Aorta (tissue), 5 donors: ENCODE measurements at places on chromosomes 7 and 10.

DNA sequence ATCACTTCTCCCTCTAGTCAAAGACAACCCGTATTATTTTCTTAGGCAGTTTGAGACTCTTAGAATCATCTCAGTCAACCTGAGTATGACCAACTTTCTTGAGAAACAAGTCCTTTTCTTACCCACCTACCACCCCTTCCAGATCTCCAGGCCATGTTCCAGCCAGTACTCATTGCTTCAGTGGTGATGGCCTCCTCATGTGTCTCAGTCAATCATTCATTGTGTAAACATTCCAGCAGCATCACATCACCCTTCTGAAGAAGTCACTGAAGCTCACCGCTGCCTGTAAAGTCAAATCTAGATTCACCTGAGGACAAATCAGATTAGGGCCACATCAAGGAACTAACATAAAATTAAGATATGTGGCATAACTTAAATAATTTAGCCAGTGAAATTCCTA is 467.2 kb upstream of the NRP1 start:
- DNase-seq: no peak

DNA sequence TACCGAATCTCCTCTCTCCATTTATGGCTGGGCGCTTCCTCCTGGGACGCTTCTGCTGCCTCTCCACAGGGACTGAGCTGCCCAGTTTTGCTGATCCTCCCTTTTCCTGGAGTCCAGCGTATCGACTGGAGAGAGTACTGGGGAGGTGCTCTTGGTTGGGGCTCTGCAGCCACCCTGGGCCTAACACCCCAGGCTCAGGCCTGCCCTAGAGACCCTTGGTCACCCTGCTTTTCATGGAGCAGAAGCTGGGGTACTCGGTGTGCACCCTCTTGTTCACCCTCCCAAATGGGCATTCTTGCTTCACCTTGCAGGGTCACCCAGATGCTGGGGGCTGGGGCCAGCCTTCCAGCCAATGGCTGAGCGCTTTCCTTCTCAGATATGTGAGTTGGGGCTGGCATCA is 88.8 kb upstream of the RET start:
- DNase-seq: no peak

DNA sequence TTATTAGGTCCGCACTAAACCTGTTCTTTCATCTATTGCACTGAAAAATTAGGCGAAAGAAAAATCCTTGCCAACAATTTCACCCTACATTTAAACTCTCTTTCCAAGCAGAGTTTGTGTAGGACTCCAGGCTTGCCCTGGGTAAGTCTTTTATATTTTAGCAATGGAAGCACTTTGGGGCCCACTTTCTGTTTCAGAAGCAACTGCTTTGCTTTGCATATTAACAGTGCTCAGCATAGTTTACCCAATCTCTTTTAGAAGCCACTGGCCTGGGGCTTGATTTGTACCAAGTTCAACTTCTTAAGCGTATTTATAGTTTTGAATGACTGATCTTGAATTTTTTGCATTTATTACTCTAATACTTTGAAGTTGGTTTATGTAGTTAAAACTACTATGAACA is 78.8 kb upstream of the MDFIC start:
- DNase-seq: no peak

DNA sequence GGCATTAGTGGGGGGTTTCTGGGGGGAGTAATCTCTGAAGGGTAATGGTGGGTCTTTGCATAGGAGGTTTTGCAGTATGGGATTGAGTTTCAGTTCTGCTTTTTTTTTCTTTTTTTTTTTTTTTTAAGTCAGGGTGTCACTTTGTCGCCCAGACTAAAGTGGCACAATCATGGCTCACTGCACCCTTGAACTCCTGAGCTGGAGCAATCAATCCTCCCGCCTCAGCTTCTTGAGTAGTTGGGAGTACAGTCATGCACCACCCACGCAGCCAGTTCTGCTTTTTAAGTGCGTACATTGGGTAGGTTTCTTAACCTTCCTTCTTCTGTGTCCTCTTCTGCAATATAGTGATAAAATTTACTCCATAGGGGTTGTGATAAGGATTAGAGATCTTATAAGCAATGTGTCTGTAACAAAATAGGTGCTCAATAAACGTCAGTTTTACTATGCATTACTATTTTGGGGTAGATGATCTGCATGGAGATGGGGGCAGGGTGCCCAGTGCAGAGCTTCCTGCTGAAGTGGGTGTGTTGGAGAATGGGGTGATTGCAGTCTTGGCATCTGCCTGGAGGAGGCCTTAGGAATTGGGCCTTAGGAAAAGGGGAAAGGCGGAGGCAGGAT is 9.6 kb downstream of the KAZALD1 start:
- DNase-seq: peak; percentile 79

DNA sequence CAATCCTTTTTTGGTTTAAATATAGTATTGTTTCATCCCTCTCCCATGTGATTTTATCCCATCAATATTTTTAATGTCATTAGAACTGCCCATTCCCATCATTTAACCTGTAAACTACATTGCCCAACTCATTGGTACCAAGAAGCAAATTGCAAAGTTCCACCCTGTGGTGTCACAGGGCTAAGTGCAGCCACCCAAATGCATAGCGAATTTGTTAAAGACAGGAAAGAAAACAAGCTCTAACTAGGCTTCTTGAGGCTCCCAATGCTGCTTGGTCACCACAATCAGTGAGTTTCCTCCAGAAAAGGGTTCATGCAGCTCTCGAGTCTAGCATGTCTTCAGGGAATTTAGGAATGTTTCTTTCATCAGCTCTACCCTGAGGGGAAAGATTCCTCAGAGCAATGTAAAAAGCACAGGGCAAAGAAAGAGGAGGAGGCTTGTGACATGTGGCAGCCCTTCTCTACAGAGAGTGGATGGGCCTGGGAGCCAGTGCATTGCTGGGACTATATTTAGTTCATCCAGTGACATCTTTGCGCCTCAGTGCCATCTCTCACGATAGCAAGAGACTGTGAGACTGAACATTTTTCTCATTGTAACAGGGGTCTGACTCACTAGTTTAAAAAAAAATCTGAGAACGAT is 58.1 kb downstream of the CAV1 start:
- no peak for DNase-seq

GRCh38 chr10:125155101-125155500 is 5.3 kb downstream of the CTBP2 start:
- DNase-seq: no peak

GRCh38 chr10:75404815-75405597 is 3.4 kb upstream of the ZNF503 start:
- DNase-seq: no peak

DNA sequence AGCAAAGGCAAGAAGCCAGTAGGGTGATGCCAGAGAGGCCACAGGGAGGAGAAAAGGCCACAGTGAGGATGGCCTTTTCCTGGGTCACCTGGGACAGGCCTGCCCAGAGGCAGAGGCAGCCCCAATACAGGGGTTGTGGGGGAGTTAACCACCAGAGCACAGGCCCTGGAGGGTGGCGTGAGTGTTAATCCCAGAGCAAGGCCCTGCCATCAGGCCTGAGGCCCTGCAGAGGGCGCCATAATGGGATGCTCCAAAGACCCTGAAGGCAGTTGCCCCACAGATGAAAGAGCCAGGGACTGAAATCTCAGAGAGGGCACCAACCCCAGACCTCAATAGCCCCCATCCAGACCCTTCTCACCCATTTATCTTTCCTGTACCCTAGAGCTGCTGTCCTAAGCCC is 23.9 kb downstream of the SLC13A4 start:
- DNase-seq: no peak

DNA sequence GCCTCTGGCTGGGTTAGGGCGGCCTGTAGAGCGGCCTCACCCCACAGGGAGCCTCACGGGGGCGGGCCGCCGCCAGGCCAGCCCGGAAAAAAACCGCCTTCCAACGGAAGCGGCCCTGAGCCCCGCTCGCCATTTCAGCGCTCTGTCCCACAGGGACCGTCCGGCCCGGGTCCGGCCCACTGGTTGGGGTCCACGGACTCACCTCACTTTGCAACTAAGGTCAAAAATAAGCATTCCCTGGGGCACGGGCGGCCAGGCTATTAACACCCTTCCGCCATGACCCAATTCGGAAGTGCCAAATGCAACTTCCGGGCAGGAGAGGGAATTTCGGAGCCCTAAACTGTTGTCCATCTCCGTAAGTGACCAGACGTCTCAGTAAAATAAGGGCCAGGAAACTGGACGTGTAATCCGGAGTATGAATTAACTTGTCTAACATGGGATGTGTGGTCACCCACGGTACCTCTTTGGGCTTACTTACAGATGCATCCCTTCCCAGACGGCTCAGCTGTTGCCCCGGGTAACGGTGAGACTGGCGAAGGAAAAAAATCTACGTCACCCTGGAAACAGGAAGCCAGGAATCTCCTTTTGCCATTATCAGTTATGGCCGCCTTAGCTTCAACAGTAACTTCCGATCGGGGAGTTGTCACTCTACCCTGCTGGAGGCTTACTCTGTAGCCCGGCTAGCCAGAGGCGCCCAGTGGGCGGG is at the start of gene BBIP1:
BBIP1 (minus strand) TSS at position 538 of the 706 bp plus-strand sequence. CDS start 1,023 bp downstream, outside the sequence.
- DNase-seq: no peak

DNA sequence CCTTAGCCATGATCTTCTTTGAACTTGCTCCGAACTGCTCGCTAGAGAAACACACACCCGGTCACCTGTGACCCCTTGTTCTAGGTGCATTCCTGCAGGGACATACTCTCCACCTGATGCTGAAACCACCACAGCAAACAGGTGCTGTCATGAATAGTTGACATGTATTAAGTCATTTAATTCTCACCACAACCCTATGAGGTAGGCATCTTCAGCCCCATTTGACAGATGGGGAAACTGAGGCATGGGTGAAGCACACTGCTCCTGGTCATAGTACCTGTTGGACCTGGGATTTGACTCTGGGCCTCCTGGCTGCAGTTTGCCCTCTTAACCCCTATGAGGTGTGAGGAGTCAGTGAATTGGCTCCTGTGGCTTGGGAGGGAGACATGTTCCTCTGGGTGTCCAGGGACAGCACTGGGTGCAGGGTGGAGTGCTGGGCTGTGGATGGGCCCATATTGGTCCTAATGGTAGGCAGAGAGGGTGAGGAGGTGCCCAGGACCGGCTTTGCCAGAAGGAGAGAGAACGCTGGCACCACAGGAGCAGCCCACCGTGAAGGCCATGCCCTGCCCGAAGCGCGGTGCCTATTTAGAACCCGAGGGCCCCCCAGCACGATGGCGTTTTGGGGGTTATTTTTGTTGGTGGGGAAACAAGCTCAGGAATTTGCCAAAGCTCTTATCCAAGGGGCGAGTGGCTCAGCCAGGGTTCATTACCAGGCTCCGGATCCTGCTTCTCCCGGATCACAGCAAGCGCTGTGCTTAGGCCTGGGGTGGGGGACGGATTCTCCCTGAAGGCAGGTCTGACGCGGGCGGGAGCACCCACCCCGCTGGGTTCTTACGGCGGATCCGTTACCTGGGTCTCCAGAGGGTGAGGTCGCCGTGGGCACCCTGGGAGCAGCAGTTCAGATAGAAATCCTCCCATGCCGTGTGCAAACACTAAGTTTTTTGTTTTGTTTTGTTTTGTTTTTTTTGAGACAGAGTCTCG is 52.3 kb downstream of the GLRX3 start:
- no peak for DNase-seq

DNA sequence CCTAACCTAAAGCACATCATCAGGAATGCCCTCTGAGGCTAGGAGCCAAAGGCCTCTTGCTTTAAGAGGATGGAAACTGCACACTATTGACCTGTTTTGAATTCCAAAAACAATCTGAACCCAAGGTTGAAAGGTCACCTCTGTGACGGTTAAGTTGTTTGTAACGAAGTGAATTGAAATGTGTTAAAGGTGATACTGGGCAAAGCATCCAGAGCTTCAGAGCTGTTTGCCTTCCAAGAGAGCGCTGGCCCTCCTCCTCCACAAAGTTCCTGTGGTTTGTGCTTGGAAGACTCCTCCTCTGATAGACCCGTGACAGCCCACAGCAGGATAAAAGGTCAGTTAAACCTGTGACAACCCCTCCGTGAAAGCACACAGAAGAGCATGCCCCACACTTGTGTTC is 133.7 kb upstream of the CTTNBP2 start:
- DNase-seq: no peak

- peak; percentile 86 for DNase-seq
Measured at GRCh38 chr7:47266131-47266706, 315.7 kb downstream of the TNS3 start.

DNA sequence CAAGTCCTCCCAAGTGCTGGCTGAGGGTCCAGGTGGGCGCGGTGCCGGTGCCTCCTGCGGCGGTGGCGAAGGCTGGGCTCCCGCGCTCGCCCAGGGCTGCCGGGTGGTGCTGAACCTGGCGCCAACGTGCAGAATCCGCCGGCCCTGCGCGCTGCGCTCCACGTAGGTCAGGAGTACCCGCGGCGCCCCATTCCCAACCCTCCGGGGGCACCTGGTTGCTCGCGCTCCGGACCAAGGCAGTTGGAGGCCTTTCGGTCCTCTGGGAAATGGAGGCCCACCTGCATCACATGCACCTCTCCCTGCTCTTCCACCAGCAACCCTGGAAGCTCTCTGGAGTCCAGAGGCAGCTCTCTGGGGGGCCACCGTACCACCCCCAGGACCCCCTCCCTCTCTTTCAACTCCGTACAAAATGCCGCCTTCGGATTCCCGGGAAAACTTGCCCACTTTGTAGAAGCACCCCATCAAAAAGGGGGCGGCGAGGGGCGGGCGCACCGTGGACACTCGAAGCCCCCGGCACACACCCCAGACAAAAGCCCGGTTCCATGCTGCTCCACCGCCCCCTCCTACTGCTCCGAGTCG is 745 bp downstream of the SLC16A9 start:
- DNase-seq: peak; percentile 42

DNA sequence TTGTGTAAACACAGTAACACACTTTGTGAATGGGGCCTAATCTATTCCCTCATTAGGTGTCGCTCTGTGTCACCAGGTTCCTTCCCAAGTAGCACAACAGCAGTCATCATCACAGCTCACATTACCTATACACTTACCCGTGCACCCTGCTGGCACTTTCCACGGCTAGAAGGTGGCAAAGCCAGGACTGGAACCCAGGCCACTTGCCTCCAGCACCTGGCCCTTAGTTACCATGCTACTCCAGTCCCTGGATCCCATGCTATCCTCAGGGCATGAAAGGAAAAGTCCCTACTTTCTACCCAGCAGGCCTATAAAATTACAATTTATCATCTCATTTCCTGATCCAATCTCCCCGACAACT is 18.4 kb downstream of the SMURF1 start:
- DNase-seq: no peak

DNA sequence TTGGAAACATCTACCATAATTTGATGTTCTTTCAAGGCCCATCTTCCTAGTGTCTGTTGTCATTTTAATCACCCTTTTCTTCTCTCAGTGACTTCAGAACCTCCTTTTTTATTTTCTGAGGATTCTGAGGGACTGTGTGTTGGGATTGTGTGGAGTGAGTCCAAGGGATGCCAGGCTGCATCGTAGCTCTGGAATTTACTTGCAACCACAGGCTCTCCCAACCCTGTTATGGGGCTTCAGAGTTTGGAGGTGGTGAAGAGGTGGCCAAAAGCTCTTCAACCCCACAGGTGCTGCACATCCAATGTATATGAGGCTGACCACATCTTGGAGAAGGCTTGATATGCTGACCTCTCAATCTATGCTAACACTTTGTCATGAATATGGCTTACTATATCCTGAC is 79.5 kb upstream of the GPR141 start:
- no peak for DNase-seq
